ENCODE measurements at places on chromosomes 6 and 20.

DNA sequence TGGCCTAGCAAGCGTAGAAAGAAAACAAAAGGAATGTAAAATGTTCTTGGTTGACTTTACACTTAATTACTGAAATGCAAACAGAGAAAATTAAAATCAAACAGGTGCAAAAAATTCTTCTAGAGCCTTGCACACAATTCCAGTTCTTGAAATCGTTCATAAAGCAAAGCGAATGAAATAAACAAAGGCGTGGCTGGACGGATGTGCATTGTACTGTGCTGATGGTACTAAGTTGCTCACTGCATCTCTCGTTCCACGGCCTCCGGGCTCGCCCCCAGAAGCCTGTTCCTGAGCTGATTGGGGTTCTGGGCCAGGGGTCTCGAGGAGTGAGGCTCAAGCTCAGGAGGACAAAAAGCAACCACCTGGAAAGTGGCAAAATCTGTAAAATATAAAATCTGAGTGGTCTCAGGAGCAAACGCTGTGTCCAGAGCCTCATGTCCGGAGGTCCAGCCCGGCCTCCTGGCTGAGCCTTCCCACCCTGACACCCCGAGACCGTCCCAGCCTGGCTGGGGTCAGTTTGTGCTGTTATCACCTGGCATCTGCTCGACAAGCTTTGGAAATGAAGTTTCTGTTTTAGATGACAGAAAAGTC lies 71.3 kb downstream of the TTLL2 start:
- no peak for DNase-seq

DNA sequence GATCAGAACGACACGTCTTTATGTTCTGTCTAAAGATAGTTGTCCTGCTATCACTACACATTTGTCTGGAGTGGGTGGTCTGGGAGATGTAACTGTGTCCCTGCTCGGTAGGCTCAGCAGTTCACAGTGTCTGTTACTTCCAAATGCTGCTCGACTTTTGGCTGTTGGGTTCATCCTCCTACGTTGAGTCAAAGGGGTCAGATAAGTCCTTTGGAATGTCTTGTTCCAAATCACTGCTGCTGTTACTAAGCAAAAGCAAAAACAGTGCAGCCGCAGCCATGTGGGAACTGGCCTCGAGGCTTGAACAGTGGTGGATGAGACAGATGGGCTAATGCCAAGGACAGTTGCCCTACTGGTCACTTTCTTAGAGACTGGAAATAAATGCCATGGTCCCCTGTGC lies 272.2 kb upstream of the MAP3K7 start:
- DNase-seq = no peak

DNA sequence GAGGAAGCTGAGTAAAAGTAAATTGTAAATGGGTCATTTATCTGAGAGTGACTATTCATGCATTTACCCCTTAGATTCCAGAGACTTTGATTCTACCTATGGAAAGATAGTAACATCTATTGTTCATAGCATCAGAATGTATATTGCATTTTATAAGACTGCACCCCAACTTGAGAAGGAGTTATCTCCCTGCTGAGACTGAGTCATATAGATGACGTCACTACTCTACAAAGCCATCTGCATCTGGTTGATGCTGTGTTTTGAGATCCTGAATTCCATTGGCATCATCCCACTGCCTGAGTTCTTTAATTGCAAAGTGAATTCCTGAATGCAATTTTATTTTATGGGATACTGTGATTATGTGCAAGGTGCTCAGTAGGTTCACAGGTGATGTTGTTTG lies 444.0 kb upstream of the SLC35B3 start:
- DNase-seq = no peak

DNA sequence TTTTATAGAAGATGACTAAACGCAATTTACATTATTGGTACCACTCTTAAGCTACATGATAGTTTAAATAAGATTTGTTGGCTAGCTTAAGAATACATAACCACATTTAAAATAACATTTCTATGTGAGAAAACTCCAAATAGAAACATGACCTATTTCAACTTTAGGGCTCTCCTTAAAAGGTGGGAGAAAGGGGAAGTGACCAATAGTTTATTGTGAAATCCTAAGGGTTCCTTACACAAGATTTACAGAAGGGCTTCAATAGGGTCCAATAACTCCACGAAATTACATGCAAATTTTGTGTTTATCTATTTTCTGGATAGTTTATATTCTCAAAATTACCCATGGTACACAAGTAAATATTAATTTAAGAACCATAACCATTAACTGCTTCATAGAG lies 91.6 kb upstream of the DST start:
- no peak for DNase-seq
